ENCODE measurements at places on chromosomes 6 and 20.

- DNase-seq: no peak
These were observed 101.3 kb upstream of the SULF2 start for GRCh38 chr20:47886454-47887041.

DNA sequence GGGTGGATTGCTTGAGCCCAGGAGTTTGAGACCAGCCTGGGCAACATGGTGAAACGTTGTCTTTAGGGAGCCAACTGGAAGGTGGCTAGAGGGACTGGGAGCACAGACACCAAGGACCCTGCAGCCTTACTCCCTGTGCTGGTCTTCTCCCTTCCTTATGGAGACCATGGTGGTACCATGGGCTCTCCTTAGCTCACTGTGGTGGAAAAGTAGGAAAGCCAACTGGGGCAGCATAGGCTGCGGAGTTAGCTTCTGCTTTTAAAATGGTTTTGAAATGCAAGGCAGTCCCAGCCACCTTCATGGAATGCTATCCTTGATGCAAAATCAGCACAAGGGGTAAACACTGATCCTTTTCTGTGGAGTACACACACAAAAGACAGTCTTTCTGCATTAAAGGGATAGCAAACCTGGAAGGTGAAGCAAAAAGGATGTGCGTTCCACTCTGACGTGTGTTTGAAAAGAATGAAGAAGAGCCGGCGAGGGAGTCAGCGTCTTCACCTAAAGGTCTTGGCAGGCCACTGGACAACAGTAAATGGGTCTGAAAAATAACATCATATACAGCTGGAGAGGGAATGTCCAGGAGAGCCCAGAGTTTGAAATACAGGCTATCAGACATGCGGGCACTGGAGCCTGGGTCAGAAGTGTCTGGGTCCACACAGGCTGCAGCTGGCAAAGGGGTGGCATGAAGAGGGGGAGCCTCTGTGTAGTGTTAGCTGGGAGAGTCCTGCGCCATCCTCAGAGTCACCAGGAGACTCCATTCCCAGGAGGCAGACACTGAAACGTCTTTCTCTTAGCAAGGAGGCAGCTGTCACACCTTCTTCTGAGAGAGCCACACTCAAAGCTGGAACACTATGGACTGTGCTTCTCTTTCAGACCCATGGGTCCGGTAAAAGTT, 58.5 kb downstream of the GPR6 start:
- DNase-seq: no peak

DNA sequence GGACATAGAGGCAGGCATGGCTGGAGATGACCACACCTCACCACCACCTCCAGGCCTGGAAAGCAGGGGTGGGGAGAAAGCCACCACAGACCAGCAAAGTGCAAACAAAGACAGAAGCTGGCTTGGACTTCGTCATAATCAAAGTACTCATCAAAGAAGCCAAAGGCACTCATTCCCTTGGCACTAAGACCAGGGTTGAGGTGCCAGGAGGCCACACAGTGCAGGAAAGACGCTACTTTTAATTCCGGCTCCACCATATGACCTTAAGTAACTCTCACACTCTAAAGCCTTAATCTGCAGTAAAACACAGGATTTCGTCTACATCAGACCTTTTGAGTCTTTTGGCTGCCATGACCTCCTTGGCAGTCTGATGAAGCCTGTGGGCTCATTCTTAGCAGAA, 123.1 kb downstream of the HIVEP2 start:
- DNase-seq: peak; percentile 16

DNA sequence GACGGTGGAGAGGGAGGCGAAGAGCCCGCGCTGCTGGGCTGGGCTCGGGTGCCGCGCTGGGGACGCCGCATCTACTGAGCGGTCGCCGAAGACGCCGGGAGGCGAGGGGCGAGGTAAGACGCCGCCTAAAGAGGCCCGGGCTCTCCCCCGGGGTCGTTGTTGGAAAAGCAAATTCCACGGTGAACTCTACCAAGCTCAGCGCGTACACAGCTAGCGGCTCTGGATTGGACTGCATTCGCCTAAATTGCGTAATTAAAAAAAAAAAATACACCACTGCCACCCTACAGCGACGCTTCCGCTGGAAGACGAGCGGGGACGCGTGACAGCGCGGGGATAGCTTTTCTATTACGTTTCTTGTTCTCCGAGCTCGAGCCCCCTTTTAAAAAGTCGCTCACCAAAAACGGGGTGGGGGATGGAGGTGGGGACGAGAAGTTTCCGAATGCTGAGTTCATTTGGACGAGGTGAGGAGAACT, 92.0 kb upstream of the PRDM1 start:
- peak; percentile 29 for DNase-seq

DNA sequence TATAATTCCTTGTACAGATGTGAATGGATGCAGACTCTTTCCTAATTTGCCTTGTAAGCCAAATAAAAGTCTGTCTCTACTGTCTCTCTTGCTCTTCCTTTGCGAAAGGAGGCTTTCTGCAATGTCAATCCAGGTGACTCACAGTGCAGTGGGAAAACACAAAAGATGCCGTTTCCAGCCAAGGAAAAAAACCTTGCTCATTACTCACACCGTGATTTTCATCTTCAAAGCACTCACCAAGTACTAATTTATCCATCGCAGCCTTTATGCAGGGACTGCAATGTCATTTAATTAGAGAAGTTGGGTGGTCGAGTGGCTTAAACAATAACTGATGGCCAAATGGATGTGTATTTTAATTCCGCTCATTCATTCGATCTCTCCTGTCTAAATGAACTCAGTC, 23.8 kb downstream of the SAYSD1 start:
- DNase-seq: no peak

DNA sequence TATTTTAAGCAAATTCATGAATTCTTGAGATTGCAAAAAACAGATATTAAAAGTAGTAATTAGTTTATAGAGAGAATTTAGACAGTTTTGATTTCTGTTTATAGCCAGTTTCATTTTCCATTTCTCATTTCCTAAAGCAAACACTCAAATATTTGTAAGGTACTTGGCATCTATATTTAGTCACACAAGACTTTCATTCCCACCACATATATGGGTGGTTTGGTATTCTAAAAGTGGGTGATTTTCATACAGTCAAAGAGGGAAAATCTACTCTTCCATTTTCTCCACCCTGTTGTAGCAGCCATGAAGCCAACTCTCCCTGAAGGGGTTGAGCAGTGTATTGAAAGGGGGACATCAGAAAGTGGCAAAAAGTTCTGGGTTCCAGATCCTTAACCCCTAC, 181.1 kb upstream of the SUPT3H start:
- DNase-seq: no peak

GRCh38 chr6:151494235-151494935, 568 bp downstream of the CCDC170 start:
- DNase-seq: peak; percentile 47

- no peak for DNase-seq
These were observed 319.8 kb downstream of the FRK start for GRCh38 chr6:115740907-115741306.

DNA sequence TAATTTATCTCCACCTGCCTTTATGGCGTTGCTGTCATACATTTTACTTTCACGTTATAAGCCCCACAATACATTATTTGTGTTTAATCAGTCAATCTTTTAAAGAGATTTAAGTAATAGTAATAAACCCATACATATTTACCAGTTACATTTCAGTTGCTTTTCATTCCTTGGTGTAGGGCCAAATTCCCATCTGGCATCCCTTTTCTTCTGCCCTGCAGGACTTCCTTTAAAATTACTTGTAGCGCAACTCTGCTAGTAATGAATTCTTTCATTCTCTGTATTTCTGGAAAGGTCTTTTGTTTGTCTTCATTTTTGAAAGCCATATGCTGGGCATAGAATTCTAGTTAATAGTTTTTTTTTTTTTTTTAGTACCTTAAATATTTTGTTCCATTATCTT, 24.9 kb downstream of the ZNF334 start:
- no peak for DNase-seq

DNA sequence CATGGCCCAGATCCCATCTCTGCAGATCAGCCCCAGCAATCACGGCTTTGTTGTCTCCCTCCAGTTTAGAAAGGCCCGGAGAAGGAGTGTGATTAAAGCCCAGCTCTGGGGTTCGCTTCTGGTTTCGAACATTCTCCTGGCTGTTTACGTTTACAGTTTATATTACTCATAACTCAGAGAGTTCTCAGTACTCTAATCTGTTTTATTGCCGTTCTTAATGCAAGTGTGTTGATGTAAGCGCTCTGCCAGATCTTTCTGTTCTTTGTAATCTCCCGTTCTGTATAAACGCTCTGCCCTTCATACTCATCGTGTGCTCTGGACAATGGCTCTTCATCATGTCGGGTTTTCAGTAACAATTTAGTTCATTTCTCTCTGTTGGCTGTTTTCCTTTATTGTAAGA, 118.0 kb upstream of the PRND start:
- DNase-seq: no peak

- DNase-seq: no peak
These were observed 99.7 kb downstream of the CLIC5 start for GRCh38 chr6:45915780-45916468.

DNA sequence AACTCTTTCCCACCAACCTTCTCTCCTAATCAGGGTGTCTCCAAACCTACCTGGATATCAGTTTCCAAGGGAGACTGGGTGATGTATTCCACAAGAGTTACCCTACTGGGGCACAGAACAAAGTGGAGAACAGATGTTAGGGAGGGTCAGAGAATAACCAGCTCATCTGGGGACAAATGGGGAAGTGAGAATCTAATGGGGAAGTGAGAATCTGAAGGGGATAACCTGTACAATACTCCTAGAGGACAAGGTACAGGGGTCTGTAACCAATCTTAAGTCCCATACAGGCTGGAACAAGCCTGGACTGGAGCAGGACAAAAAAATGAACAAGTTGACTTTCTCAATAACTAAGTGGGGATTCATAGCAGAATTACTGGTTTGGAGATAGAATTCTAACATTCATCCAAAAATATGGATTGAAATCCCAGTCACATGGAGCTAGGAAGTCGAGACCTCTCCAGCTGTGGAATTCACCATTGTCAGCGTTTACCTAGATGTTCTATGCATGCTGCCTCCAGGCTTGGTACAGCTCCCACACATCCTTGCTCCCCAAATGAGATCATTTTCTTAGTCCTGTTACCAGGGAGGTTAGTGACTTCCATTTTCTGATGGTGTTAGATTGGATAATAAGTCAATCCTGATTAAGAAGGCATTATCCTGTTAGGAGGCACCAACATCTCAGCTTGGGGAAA, 214.8 kb upstream of the MOCS1 start:
- DNase-seq: no peak

DNA sequence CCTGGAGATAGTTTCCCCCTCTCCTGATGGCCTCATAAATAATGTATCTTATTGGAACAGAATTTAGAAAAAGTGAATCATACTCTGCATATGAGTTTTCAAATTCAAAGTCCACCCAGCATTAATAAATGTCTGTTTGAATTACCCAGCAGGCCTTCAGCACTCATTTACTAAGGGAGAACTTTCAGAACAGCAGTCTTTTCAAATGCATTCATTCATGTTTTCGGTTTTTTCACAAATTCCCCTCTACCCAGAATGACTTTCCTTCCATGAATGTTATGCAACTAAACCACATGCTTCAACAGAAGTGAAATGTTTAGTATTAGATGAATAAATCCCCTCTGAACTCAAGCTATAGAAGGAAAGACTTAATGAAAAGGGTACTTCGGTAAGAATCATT, 92.4 kb downstream of the RTN4IP1 start:
- no peak for DNase-seq

DNA sequence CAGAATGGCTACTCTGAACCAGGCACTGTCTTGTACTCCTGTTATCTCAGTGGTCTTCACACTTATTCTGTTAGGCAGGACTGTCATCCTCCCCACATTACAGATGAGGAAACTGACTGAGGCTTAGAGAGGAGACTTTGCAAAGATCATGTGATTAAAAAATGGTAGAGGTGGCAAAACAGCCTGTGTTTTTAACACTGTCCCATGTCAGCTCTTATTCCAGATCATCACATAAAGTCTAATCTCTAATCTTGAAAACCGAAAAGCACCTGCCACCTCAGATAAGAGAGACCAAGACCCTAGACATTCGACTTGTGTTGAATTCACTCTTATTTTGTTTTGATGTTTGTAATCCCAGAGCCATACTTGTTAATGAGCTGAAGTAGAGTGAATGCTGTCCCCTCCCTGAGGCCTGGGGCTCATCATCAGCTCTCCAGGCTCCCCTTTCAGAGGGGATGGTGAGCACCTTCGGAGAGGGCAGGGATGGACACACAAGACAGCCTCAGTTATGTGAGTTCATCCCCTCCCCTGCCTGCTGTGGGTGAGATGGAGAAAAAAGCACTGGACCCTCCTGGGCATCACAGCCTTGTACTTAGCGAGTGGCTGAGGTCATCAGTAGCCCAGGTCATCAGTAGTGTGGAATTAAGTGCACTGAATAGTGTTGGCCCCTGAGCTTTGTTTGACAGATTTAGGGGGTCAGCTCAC, 30.6 kb downstream of the MTHFD1L start:
- DNase-seq: no peak

DNA sequence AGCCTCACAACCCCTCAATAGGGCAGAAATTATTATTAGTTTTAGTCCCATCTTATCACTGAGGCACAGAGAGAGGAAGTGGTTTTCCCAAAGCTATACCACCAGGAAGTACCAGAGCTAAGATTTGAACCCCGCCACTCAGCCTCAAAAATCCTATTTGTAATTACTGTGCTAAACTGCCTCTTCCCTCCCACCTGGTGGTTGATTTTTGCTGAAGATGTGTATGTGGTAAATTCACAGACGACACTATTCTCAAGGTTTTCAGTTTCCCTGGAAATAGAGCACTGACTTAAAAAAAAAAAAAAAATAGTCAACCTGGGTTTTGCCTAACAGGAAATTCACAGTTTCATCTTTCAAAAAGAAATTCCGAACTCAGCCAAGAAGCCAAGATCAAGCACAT, 57.9 kb downstream of the TSHZ2 start:
- no peak for DNase-seq

DNA sequence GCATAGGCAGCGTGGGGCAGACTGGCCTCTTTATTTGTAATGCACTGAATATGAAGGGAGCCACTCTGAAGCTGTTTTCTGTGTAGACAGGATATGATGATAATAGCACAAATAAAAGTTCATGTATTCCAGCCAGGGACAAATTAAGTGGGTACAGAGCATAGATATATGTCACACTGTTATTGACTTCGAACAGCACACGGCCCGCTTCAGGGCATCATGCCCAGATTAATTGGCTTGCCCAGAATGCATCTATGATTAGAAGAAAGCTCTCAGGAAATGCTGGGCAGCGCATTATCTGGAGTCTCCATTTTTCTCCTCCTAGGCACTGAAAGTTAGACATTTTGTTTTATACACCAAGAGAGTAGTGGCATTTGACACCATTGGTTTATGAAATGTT, 26.3 kb upstream of the SASH1 start:
- DNase-seq: no peak
